ENCODE measurements at places on chromosomes 2 and 18.

- DNase-seq = no peak
These were observed 36.6 kb downstream of the VAPA start for GRCh38 chr18:9950289-9951016.

GRCh38 chr18:47895565-47896250 lies 34.8 kb downstream of the SMAD2 start:
- DNase-seq = no peak

DNA sequence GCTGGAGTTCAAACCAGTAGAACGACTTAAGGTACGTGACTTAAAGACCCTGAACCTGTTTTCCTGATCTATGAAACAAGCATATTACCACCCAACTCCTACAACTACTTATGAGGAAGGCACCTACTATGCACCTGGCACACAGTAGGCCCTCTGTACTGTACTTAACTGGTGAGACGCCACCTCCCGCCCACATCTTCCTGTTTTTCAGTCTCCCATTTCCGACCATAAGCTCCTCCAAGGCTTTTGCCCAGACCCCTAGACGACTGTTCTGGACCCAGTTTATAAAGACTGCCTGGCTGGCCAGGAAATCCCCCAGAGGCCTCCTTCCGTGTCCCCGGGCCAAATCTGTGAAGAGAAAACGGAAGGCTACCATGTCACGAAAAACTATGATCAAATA lies 1.5 kb downstream of the GALNT14 start:
- DNase-seq = no peak

DNA sequence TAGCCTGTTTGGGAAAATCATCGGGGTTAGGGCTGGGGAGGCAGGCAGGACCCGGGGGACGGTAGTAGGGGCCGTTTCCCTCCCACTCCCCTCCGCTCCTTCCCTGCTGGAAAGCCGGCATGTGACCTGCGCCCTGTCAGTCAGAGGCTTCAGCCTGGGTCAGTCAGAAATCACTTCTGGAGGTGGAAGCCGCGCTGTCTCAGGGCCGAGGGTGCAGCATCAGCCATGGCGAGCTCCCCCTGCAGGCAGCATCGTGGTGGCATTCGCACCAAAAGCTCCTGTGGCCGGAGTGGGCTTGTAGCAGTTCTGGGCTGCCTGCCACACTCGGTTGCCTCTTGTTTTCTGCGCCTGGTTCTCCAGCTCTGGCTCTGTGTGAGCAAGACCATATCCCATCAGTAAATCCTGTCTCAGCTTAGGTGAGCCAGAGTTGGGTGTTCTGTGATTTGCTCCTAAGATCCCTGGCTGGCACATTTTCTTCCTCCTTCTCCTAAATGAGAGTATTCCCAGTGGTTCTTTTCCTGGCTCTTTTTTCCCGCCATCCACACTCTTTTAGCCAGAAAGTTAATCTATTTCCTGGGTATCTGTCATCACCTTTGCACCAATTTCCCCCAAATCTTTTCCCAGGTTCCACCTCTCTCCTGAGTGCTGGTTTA lies 123.9 kb upstream of the CD302 start:
- no peak for DNase-seq

DNA sequence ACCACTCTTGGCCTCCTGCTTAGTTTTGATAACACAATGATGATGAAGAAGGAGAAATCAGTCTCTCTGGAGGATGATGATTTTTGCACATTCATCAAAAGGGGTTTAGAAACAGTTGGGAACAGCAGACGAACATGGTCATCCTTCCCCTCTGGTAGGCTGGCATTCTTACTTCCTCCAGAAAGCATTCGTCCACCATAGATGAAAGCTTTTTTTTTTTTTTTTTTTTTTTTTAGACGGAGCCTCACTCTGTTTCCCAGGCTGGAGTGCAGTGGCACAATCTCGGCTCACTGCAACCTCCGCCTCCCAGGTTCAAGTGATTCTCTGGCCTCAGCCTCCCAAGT lies 43.5 kb upstream of the TTC39C start:
- DNase-seq = no peak

GRCh38 chr2:15038366-15039364 lies 406.1 kb downstream of the LRATD1 start:
- no peak for DNase-seq

DNA sequence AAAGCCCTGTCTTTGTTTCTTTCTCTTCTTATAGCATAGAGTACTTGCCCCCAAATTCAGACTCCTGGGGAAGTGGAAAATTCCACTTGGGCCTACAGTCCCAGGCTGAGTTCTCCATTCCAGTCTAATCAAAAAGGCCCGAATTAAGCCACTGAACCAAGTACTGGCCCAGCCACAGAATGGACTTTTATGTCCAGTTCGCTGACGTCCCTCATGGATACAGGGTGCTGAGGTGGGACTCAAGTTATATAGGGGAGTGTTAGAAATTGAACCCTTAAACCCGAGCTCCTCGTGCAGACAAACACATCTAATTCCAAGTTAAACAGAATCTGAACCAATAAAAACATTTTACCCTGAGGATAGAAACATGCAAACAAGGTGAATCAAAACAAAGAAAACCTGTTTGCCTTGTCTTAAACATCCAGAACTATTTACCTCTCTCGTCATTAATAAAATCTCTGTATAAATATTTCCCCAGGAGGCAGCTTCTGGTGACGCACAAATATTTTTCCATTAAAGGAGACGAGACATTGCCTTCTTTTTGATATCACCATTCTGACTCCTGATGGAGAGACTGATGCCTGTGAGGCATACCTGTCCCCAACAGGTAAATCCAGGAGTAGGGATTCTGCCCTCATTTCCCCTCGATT lies 136.8 kb upstream of the ARL4C start:
- no peak for DNase-seq

DNA sequence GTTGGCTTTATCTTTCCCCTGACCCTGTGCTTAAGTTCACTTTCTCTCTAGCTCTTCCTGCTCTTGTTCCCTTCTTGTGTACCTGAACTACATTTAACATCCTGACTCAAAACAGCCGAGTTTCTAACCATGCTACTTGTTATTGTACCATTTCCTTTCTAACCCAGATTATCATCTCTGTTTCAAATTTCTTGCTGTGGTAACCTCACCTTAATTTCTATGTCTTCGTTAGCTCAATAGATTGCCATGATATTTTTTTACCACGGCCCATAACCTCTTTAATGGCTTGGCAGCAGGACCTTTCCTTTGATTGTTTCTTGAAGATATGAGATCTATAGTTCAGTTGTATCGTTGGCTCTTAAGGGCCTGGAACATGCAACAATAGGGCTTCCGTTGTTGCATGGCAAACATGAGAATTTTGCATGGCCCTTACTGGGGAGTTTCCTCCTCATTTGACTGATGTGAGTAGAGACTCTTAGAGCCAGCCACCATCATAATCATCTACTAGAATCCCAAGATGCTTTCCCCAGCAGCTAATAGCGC lies 11.1 kb downstream of the CFAP36 start:
- DNase-seq = no peak

GRCh38 chr2:171893196-171893823 lies 734 bp downstream of the SLC25A12 start:
- no peak for DNase-seq

DNA sequence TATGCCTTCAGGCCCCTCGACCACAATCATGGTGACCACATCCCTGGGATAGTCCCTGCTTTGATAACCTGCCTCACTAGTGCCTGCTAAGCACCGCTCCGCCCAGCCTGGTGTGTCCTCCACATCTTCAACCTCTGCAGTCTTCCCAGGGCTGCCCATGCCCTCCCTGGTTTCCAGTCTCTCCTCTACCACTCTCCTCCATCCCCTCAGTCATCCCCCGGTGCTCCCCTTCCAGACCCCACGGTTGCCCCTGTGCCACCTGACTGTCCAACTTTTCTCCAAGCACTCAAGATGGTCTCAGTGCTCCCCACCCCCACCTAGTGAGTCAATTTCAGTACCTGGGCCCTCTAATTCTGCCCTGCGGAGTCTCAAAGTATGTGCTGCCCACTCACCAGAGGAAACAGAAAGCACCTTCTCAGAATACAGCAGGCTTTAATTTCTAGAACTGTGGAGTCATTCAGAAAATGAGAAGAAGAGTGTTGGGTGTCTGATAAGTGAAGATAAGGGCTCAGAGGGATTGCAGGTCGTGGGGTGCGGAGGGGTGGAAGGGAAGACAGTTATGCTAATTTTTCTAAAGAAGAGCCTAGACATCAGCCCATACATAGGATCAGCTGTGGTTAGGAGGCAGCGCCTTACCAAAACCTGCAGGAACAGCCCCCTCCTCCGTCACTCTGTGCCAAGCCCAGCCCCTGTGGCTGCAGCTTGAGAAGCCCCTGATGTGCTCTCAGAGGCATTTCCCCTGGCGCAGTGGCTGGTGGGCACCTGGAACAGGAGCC lies 53.6 kb upstream of the CAB39 start:
- DNase-seq = no peak

- no peak for DNase-seq
These were observed 283.5 kb downstream of the CCDC178 start for GRCh38 chr18:33156906-33157470.

DNA sequence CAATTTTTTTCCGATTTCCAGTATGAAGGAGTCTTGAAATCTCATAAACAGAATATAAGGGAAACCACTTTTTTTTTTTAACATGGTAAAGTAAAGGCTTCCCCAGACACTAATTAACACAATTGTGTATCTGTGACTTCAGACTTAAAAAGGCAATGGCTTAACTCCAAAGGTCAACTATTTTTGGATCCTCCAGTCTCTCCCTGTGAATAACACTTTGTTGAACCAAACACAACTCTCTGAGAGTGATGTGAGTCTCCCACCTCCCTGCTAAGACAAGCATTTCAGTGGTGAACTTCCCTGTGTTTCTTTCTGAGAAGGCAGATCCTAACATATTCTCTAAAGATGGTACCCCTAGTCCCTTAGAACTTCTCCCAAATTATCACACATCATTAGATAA lies 219.6 kb upstream of the RBBP8 start:
- no peak for DNase-seq

GRCh38 chr2:230748087-230748486 lies 35.4 kb downstream of the CAB39 start:
- no peak for DNase-seq

DNA sequence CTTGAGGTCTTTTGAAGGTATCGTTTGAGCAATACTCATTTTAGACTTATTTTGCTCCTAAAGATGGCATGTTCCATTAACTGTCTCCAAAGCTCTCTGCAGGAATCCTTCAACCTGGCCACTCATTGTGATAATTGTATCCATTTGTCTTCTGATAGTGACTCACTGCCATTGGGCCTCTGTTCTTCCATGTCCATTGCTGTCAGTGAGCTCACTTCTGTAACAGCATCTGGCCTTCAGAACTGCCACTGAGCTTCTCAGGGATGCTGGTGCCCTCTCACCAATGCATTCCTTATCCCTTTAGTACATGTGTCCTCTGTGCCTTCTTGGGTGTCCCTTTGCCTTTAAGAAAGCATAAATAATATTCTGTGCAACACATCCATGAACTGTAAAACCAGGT lies 71.6 kb downstream of the MREG start:
- no peak for DNase-seq

DNA sequence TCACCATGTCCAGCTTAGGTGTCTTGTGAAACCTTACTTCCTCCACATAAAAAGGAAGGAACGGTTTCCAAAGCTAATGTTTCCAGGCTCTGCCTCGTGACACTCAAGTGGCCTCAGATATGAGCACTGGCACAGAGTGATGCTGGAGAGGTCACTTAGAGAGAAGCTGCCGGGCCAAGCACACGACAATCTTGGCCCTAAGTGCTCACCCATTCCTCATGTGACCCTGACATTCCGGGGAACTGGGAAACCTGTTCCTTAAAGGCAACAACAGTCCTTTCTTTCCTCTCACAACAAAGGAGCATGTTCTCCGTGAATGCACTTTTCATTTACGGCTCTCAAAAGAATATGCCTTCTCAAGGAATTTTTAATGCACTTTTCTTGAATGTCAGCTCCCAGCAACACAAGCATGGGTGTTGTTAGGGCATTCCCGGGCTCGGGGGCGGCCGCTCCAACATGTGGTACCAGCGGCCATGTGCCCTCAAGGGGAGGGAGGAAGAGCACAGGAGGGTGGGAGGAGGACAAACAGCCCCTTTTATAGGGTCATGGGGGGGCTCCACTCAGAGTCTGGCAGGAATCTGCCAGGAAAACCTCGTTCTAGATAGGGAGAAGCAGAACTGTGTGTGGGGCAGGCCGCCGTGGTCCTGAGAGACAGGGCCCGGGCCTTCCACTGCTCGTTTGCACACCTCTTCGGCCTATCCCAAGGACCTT lies 118.6 kb downstream of the MBP start:
- no peak for DNase-seq

DNA sequence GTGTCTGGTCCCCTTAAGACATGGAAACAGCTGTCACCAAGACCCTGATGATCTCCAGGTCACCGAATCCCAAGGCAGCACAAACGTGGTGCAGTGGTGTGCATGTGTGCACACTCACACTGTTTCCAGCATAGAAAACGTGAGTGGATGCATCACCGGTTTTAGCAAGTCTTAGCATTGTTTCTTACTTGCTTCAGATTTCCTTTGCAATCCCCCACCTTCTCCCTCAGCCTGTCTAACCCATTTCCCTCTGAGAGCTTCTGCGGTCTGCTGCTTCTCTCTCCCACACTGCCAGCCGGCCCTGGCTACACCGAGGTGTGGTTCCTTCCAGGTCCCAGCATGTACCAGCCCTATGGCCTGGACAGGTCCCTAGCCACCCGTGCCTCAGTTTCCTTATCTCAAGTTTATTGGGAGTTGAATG lies 343.4 kb upstream of the HS6ST1 start:
- no peak for DNase-seq

DNA sequence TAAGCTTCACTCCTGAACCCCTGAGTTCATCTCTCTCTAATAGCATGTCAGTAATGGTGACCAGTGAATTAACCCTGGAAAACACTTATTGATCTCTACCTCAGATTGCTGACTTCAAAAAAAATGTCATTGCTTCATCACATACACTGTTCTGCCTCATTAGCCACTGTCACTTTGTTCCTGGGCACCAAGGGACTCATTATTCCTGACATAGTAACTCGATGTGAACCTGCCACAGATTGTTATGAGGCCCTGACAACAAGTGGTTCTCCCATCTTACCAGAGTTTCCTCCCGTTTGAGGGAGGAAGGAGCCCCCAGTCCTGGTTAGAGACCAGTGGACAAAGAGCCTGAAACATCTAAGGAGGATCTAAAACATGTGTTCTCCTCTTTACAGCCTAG lies 403.3 kb upstream of the SMIM21 start:
- DNase-seq = no peak

DNA sequence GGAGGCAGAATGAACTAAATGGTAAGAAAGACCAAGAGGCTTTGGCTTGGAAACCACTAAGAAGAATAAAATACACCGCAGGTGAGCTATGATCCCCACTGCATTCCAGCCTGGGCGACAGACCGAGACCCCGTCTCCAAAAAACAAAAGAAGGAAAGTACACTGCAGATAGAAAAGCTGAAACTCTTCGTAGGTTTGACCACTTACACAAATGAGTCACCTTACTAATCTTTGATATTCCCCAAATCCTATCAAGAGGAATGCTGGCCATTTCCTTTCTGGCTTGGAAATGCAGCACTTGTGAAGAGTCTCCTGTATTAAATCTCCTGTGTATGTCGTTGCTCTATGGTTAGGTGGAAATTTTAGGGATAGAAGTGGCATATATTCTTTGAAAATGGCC lies 108.8 kb downstream of the MTCL1 start:
- DNase-seq = no peak

GRCh38 chr2:158953454-158953853 lies 15.0 kb upstream of the TANC1 start:
- DNase-seq = no peak

GRCh38 chr2:133415210-133415876 lies 152.9 kb downstream of the NCKAP5 start:
- DNase-seq = no peak

GRCh38 chr2:72423756-72424155 lies 276.1 kb upstream of the CYP26B1 start:
- no peak for DNase-seq

Data from BJ (cell line).